ENCODE measurements at places on chromosomes 4 and X.

- no peak for DNase-seq
Measured at GRCh38 chr4:35867057-35867456, 377.3 kb downstream of the ARAP2 start.

GRCh38 chr4:154254999-154255398 lies 236.6 kb downstream of the DCHS2 start:
- no peak for DNase-seq

- DNase-seq: no peak
Measured at GRCh38 chr4:61921920-61922319, 721.8 kb downstream of the ADGRL3 start.

GRCh38 chrX:22742174-22742573 lies 257.6 kb upstream of the DDX53 start:
- DNase-seq: no peak

GRCh38 chr4:7719354-7720174 lies 220.1 kb downstream of the AFAP1 start:
- peak; percentile 87 for DNase-seq

DNA sequence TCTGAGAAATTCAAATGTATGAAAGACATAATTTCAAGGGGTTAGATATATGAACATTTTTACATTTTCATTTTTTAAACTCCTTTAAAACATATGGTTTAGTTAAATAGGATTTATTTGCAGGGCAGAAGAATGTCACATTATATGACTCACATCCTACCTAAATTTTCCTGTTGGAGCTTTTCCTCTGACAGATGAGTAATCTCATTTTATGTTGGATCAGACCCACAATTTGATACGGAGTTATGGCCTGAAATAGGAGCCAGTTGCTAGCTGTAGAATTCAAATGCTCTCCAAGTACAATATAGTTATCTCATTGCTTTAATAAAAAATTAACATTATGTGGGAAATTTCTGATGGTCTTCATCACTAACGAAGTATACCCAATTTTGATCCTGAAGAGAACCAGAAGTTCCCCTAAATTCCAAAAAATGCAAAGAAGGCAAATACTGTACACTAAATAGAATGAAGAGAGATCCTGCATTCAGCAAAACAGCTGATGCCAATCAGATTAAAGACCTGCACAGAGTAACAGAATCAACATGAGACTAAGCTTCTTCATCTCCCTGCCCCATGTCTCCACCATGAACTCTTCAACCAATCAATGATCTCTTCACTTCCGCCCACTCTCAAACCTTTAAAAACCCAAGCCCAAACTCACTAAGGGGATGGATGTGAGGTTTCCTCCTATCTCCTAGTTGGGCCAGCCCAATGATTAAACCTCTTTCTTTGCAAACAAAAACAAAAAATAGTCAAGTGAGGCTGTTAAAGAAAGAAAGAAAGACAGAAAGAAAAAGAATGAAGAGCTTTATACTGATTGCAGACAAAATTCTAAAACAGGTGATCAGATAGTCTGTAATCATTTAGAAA lies 10.9 kb upstream of the EXOSC9 start:
- DNase-seq: no peak

GRCh38 chrX:31350808-31351074 lies 278.9 kb upstream of the FTHL17 start:
- no peak for DNase-seq

DNA sequence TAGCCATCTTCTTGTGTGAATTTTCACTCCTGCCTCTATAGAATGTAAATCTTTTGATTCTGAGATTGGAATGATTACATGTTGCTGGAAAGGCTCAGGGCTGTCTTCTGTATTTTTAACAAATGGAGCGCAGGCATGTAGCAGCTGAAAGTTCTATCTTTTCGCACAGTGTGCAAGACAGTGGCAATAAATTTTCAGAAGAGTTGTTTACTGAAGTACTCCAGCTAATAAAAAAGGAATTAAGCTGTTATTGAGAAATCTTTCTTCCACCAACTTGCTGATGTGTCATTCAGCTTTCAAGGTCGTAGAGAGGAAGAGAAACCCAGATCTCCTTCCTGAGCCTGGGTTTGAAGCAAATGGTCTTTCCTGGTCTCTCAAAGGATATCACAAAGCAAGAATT lies 122.0 kb upstream of the PUDP start:
- no peak for DNase-seq

DNA sequence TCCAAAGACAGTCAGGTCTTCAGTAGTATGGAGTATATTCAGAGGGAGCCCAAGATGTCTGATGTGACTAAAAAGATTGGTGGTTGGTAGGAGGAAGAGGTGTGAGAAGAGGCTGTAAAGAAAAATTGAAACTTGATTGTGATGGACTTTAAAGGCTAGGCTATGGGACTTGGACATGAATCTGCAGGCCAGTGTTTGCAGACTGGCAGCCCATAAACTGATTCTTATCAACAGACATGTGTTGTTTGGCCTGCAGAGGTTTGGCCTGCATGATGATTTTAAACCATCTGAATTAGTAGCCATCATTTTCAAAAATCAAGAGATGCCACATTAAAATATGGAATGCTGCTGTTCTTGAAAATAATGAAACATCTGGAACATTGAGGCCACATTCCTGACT lies 5.4 kb upstream of the AR start:
- DNase-seq: no peak

DNA sequence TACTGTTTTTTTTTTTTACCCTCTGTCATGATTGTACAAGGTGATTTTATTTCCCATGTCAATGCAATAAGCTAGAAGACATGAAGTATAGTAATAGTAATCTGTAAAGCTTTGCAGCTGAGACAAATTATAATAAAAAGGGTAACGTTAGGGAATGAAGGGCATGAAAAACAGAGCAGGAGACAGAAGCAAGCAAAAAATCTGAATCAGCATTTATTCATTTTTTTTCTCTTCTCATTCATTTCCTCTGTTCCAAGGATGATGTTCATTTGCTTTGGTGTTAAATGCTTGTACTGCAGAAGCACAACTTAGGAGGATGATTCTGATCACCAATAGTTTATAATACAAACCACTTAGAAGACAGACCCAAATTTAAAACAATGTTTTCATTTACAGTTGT lies 64.3 kb downstream of the CCKAR start:
- no peak for DNase-seq

DNA sequence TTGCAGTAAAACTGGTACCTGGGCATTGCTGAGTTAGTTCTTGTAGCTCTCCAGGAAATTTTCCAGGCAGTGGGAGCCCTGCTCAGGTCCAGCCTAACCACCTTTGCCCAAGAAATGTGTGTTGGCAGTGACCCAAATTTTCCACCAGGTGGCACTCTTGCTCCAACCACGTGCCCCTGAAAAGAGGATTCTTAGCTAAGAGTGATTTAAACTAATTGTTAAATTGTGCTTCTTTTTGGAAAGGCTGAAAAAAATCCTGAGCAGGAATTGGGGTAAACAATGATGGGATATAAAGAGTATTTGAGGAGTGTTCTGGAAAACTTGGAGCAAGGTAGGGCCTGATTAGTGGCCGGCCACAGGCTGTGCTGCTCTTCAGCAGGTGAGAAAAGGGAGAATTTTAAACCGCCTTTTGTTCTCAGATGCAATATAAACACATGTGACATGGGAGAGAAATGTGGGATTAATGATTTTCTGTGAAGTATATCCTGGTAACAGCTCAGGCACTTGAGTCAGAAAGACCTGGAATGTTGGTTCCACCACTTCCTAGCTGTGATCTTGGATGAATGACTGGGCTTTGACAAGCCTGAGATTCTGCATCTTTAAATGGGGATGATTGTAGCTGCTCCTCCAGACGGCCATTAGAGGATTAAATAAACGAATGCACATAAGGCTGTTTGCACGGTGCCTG lies 219.6 kb downstream of the PTTG2 start:
- DNase-seq: peak; percentile 71

GRCh38 chr4:128840711-128841318 lies 31.3 kb downstream of the JADE1 start:
- no peak for DNase-seq

- no peak for DNase-seq
Measured at GRCh38 chr4:8159537-8160232, 1.1 kb upstream of the ABLIM2 start.

Data from progenitor cell of endocrine pancreas (in vitro differentiated cells).